Kidney (tissue), 22 donors: ENCODE measurements at places on chromosomes 13 and 19. TPM values are rescaled to one million over a fixed set of nuclear protein-coding genes. Genes with fewer than 3 reads are reported as not detected.
A peak's percentile ranks its signal among the peaks of the same experiment; 100 is the strongest.

The ZNF432 gene
- total RNA-seq = 19.5 TPM

The ZNF100 gene
- 15.7 TPM for total RNA-seq

The ZNF492 gene
- total RNA-seq = 0.25 TPM

The PEPD gene
- total RNA-seq = 71.4 TPM

The SYNGR4 gene
- not detected for total RNA-seq

The LATS2 gene
- 26.3 TPM for total RNA-seq

The SIGLEC8 gene
- 1.8 TPM for total RNA-seq

- H3K27me3 ChIP-seq = no peaks in the 10 kb centered on the region
- H3K36me3 ChIP-seq = no peaks in the 10 kb centered on the region
- H3K4me1 ChIP-seq = peaks cover 5% of the 10 kb centered on the region
- no peak for DNase-seq
- H3K4me3 ChIP-seq = peak overlapping the region; percentile 82
- H3K27ac ChIP-seq = peak overlapping the region; percentile 94
Observed at GRCh38 chr19:48363500-48363809, 285 bp downstream of the TMEM143 start.

DNA sequence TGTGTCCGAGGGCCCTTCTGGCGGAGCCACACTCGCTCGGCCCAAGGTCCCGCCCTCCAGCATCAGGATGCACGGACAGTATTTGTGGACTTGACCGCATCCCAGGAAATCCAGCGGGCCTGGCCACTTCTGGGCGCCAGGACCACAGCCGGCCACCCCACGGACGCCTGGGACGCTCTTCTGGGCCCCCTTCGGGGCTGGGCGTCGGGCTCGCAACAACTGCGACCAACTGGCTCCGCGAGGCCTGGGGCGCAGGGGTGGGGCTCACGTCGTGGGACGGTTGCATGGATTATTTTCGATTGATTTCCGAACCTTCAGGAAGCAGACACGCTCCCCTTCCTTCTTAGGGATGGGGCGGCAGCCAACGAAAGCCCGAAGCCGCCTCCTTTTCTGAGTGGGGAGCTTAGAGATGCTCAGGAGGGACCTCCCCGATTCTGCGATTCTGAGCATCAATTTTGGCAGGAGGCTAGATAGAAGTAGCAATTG, 521 bp upstream of the NUP58 start:
- peak overlapping the region; percentile 86 for H3K27ac ChIP-seq
- DNase-seq = no peak
- H3K36me3 ChIP-seq = no peaks in the 10 kb centered on the region
- H3K4me1 ChIP-seq = peaks cover 4% of the 10 kb centered on the region
- H3K27me3 ChIP-seq = peaks cover 3% of the 10 kb centered on the region

GRCh38 chr19:51799034-51799773, 4.2 kb downstream of the FPR3 start:
- H3K27ac ChIP-seq = peak overlapping the region; percentile 60
- H3K27me3 ChIP-seq = no peaks in the 10 kb centered on the region
- peak; percentile 68 for DNase-seq

DNA sequence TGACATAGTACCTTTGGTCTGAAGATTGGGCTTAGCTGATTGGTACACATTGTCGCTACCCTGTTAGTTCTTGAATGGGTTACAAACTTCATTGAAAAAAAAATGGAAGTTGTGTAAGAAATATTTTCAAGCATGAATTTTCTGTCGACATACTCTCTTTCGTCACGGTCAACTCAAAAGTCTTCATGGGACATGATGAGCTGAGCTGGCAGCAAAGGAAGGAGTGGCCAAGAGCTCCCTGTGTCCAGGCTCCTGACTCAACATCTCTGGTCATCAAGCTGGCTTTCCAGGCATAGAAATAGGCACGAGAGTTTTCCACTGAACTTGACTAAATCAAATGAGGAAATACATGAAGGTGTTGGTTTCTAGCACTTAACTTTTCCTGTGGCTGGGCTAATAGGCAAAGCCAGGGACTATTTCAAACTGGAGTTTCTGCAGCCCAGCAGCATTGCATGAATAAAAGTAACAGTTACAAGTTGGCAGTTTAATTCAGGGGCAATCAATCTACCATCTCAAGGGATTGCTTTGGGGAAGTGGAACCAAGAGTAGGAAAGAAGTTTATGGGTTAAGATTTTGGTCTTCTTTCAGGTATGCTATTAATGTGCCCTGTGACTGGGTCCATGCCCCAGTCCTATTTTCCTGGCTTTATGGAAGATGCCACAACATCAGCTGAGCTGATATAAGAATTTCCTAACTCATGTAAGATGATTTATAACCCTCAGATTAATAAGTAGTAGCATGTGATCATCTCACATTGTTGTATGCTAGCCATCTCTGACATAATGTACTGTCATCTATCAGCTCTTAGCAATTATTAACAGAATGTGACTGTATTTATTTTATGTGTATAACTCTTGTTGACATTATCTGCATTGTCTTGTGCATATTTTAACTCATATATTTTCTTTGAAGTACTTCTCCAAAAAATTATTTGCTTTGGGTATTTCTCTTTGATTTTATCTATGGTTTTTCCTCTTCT, 385.8 kb downstream of the DLEU7 start:
- DNase-seq = no peak
- no peak overlapping the region for H3K4me3 ChIP-seq
- H3K4me1 ChIP-seq = no peaks in the 10 kb centered on the region
- H3K27me3 ChIP-seq = no peaks in the 10 kb centered on the region
- H3K36me3 ChIP-seq = no peaks in the 10 kb centered on the region

DNA sequence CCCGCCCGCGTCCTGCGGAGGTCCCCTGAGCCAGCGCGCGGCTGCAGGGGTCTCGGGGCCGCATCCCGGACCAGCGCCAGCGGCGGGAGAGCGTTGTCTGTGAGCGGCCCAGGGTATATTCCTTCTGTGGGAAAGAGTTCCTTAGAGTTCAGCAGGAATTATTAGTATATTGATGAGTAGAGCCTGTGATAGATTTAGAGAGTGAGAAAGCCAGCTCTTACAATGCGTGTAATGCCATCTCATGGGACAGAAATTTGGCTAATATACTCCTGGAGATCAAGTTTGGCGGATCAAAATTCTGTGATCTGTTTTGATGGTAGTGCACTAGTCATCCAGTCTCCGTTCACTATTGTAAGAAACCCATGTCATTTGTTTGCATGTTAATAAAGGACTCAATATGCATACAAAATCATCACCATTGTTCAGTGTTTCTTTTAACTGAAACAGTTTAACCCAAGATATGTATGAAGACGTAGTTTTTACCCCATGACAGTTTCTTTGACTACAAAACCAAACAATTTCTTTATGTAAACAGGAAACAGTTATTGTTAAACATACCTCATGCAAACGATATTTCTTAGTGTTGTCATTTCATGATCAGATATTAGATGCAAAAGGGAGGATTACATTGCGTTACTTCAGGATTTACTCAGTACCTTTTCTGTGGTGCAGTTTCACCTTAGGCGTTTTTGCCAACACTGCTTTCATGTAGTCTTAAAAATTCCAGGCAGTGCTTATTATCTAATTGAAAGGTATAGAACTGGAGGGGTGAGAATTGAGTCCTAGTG, 9.9 kb downstream of the TNFRSF19 start:
- peak overlapping the region; percentile 62 for H3K4me3 ChIP-seq
- H3K27ac ChIP-seq = no peak overlapping the region
- no peak for DNase-seq

GRCh38 chr19:15702534-15702930, 25.3 kb upstream of the OR10H2 start:
- DNase-seq = peak; percentile 29
- no peaks in the 10 kb centered on the region for H3K36me3 ChIP-seq
- no peak overlapping the region for H3K4me3 ChIP-seq
- H3K27me3 ChIP-seq = no peaks in the 10 kb centered on the region
- peaks cover 4% of the 10 kb centered on the region for H3K4me1 ChIP-seq

DNA sequence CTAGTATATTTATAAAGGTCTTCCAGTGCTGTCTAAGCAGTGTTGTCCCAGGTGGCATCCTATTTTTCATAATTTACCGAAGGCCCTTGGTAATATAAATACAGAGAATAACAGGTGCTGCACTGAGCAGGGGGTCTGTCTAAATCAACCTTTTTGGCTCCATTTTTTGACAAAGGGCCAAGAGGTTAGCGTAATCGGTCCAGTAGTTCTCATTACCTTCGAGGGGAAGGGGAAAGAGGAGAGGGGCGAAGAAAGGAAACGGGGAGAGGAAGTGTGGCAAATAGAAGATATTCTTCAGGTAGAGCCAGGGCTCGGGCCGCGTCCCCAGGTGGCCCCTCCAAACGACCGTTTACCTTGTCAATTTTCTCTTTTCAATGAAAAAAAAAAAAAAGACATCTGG, 749 bp upstream of the PAN3 start:
- H3K36me3 ChIP-seq = no peaks in the 10 kb centered on the region
- DNase-seq = no peak
- H3K27me3 ChIP-seq = no peaks in the 10 kb centered on the region
- H3K27ac ChIP-seq = peak overlapping the region; percentile 97
- H3K4me3 ChIP-seq = peak overlapping the region; percentile 96

DNA sequence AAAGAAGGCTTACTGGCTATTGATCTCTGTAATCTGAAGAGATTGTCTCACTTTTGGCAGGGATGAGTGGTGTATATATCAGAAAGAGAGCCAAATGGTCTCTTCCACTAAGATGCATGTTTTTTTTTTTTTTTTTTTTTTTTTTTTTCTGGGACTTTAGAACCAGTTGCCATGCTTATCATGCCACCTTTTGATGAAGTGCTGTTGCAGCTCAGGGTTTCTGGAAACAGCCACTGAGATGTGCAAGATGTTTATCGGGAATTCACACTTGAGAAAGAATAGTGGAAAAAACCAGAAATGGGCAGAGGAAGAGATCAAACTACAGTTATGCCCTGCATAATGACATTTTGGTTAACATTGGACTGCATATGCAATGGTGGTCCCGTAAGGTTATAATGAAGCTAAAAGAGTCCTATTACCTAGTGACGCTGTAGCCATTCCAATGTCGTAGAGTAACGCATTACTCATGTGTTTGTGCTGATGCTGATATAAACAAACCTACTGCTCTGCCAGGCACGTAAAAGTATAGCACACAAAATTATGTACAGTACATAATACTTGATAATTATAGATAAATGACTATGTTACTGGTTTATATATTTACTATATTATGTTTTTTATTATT, 121.0 kb downstream of the KLF5 start:
- no peaks in the 10 kb centered on the region for H3K36me3 ChIP-seq
- H3K4me3 ChIP-seq = no peak overlapping the region
- no peaks in the 10 kb centered on the region for H3K27me3 ChIP-seq
- no peak overlapping the region for H3K27ac ChIP-seq
- no peaks in the 10 kb centered on the region for H3K4me1 ChIP-seq

- H3K4me1 ChIP-seq = no peaks in the 10 kb centered on the region
- no peak for DNase-seq
- H3K4me3 ChIP-seq = no peak overlapping the region
- no peaks in the 10 kb centered on the region for H3K27me3 ChIP-seq
Observed at GRCh38 chr19:11448923-11449554, 13.6 kb downstream of the PRKCSH start.

DNA sequence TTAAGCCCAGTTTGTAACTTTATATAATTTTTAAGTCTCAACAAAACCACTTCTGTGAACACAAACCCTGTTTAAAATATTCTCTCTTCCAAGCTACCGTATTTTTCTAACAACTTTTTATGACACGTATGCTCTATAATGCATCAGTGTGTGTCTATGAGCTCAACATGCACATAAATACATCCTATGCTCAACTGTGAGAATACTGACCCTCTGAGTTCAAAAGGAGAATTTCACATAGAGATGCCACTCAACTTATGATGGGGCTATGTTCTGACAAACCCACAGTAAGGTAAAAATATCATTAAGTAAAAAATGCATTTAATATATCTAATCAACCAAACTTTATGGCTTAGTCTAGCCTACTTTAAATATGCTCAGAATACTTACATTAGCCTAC, 1139.7 kb upstream of the SPRY2 start:
- no peak overlapping the region for H3K27ac ChIP-seq
- no peaks in the 10 kb centered on the region for H3K4me1 ChIP-seq
- H3K36me3 ChIP-seq = no peaks in the 10 kb centered on the region
- H3K27me3 ChIP-seq = no peaks in the 10 kb centered on the region
- no peak overlapping the region for H3K4me3 ChIP-seq
- no peak for DNase-seq
